Iris pigment epithelial cell (primary cell): ENCODE measurements at places on chromosomes 2 and 18.

DNA sequence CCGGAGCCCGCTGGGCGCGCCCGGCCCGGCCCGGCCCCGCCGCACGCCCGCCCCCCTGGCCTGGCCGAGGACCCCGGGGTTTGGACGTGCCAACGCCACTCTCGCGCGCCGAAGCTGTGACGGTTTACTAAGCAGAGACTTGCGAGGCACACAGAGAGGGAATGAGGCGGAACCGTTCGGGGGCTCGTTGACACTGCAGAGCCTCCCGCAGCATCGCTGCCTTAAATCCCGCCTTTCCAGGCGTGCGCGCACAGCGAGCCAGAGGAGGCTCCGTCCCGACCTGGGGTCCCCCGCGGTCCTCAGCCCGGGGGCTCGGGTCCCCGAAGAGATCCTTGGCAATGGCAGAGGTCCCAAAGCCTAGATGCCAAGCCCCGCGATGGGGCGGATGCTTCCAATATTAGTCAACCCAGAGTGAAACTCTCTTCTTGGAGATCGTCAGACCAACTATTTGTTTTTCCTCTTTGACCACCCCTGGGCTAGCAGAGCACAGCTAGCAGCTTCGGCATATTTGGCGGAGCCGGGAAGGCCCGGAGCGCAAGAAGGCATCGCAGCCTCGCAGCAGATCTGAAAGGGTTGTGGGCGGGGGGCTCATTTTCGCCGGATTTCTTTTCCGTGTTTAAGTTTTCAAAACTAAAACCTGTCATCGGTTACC, at the start of gene ZNF385B:
ZNF385B (minus strand) TSS at position 197 of the 652 bp plus-strand sequence.
- DNase-seq, result peak; percentile 6

- peak; percentile 83 for DNase-seq
Measured at GRCh38 chr2:63819765-63820717, 21.7 kb upstream of the UGP2 start.

GRCh38 chr18:76412010-76412817, 82.8 kb downstream of the ZNF516 start:
- DNase-seq, result peak; percentile 30

GRCh38 chr2:137968477-137969417, 4.5 kb downstream of the HNMT start:
- DNase-seq, result no peak

- DNase-seq, result no peak
Measured at GRCh38 chr18:79873449-79874110, 75.8 kb downstream of the KCNG2 start.

- DNase-seq, result no peak
Measured at GRCh38 chr2:135600915-135601314, 69.6 kb downstream of the R3HDM1 start.

DNA sequence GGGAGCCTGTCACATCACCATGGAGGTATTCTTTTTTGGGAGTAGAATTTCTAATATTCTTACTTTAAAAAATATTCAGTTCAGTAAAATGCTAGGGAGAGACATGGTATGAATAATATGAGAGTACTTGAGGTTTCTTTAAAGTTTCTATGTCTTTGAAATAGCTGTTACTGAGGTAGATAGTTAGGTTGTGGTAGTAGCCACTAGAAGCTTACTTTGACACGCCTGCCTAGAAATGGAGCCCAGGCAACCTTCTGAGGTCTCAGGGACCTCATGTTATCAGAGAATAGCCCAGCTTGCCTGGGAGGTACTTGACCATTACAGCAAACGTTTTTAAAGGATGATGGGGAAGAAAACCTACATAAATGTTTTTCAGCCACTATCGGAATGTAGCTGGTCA, 131.2 kb downstream of the AGPS start:
- DNase-seq, result no peak

DNA sequence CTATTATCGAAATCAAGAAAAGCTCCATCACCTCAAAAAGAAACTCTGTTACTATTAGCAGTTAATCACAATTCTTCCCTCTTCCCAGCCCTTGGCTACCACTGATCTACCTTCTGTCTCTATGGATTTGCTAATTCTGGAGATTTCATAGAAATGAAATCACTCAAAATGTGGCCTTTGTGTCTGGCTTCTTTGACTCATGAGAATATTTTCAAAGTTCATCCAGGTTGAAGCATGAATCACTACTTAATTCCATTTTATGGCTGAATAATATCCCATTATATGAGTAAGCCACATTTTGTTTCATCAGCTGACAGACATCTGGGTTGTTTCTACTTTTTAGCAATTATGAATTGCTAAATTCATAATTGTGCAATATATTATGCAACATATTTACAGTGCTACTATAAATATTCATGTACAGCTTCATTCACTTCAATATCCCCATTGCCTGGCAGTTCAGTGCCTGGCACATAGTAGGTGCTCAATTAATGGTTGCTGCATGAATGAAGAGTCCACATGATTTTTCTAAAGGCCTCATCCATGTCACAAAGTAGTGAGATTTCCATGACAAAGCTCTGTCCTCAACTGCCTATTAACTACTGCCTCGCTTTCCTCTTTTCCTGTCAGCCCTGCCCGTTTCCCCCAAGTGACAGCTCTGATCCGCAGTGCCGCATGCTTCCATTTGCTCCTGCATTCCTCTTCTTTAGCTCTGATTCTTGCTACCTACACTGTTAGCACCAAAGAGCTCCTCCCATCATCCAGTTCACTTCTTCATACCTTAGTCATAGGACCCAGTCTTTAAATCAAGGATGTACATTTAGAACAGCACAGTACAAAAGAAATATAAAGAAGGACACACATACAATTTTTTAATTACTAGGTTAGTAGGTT, 32.8 kb downstream of the CCDC93 start:
- peak; percentile 96 for DNase-seq

DNA sequence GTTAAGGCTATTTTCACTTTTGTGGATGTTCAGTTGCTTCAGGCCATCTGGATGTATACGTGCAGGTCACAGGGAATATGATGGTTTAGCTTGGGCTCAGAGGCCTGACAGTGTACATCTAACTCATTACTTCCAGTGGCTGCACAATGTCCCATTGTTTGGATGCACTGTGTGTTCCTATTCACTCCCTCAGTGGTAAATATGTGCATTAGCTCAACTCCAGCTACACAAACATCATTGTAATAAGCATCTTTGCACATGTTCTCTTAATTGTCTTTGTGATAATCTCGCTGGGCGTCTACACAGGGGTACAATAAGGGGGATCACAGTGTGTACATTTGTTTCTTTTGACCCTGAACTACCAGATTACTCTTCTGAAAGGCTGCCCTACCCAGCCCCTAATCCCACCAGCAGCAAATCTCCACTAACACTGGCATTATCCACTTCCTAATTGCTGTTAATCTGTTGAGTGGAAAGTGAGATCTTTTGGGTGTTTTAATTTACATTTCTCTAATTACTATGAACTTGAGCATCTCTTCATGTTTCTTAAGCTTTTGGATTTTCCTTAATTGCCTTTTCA, 56.1 kb upstream of the POLE4 start:
- DNase-seq, result no peak

- no peak for DNase-seq
Measured at GRCh38 chr18:45245091-45245511, 370.2 kb upstream of the SLC14A2 start.

DNA sequence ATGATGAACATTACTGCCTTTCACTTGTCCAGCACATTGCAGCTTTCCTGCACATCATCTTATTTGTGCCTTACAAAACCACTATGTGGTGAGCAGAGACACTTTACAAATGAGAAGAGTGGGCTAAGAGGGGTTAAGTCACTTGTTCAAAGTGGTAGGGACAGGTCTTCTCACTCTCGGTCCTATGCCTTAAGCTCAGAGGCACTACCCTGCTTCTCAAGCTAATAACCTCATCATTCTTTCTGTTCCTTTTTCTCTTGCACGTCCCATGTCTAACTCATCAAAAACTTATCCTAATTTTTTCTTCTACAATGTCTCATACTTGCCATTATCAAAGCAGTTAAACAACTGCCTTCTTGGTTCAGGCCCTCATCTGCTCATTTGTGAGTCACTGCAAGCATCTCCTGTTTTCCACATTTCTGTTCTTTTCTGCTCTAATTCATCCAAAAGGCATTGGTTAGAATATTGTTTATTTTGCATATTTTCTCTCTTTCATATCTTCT, 21.9 kb upstream of the NCOA1 start:
- no peak for DNase-seq

DNA sequence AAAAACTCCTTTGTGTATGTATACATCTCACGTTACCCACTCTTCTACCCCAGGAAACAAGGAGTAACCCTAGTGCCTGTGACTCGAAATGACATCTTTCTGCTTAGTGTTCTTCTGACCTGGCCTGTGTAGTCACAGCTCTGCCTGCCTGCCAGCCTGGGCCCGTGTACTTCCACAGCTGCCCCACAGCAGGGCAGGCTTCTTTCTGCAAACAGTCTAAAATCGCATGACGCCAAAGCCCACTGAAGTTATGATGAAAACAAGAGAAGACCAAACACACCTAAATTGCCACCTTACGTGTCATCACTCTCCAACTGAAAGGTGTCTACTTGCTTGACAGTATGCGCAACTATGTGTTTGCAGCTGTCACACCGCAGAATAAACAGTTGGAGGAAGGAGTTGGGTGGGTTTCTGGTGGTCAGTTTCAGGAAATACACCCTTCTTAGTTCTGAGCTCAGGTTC, 1.5 kb downstream of the GAREM1 start:
- peak; percentile 14 for DNase-seq

GRCh38 chr18:54396760-54397159, 39.1 kb downstream of the C18orf54 start:
- DNase-seq, result no peak

DNA sequence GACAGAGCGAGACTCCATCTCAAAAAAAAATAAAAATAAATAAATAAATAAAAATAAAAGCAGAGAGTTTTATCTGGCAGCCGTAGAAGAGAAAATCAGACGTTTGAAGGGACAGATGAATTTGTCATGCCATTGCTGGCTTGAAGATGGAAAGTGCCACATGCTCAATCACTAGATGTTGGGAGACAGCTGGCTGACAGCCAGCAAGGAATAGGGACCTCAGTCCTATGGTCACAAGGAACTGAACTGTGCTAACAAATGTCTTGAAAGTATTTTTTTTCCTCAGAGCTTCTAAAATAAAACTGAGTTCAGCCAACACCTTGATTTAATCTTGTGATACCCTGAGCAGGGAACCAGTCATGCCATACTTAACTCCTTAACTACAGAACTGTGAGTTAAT, 65.4 kb downstream of the DTNA start:
- DNase-seq, result no peak
